ENCODE measurements at places on chromosomes 2 and 18.

GRCh38 chr2:179412112-179412511, 147.5 kb upstream of the SESTD1 start:
- DNase-seq, result no peak

GRCh38 chr2:112256654-112257053, 1.8 kb upstream of the ZC3H8 start:
- DNase-seq, result no peak

DNA sequence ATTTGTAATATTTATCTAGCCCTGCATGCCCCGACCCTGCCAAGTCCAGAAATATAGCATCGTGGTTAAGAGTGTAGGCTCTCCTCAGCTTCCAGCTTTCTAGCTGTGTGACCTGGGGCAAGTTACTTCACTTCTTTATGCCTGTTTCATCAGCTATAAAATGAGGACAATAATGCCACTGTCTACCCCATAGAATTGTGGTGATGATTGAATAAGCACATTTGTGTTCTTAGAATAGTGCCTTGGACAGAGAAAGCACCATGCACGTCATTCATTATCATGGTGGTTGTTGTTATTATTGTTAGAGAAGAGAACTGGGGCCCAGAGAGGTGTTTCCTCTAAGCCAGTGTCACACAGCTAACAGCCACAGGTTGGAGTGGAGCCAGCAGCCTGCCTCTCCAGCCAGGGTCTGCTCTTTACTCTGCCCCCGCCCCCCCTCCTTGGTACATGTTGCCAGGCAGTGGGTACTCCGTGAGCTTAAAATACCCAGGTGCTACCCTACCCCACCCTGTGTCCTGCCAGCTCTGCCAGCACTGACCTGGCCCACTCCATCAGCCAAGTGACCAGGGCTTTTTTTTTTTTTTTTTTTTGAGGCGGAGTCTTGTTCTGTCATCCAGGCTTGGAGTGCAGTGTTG, 202.1 kb downstream of the CTIF start:
- no peak for DNase-seq

- DNase-seq, result no peak
Observed at GRCh38 chr2:217950401-217950871, 52.4 kb downstream of the TNS1 start.

Data from retinal pigment epithelial cell (primary cell).